ENCODE measurements at places on chromosomes 6 and 20.

DNA sequence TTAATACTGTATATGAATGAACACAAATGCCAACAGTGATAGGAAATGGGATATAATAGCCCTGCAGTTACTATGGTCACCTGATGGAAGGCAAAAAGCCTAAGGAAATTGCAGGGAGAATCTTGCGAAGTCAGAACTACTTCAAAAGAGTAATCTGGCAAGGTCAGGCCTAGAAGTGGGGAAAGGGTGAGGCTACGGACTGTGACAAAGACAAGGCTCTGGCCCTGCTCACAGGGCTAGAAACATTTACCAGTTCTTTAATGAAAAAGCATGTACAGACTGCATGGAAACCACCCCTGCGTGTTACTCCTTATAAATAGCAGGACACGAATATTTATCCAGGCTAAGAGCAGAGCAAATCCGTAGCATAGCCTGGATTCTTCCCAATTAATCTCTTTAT lies 52.5 kb upstream of the HECA start:
- DNase-seq = no peak

- DNase-seq = no peak
Measured at GRCh38 chr6:88867841-88868731, 95.3 kb downstream of the RNGTT start.

GRCh38 chr20:36845288-36845971 lies 30.5 kb upstream of the TLDC2 start:
- DNase-seq = no peak

GRCh38 chr6:30730601-30731435 lies 10.7 kb downstream of the TUBB start:
- peak; percentile 71 for DNase-seq

- no peak for DNase-seq
Measured at GRCh38 chr6:118774581-118774980, 119.4 kb upstream of the ASF1A start.

DNA sequence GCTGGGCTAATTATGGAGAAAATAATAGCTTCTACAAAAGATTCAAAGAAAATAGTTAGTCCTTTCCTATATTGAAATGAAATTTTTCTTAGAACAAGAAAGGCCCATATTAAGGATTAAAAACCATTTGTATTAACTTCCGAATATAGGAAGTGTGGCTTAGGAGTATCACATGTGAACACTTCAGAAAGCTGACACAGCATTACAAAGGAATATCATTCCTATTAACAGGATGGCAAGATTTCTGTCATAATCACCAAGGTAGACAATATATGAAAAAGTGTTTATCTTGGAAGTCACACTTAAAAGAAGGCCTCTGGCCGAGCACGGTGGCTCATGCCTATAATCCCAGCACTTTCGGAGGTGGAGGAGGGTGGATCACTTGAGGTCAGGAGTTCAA lies 5.4 kb upstream of the LATS1 start:
- no peak for DNase-seq

GRCh38 chr20:47768016-47768824 lies 17.1 kb downstream of the SULF2 start:
- DNase-seq = no peak

GRCh38 chr6:78427386-78427785 lies 440.0 kb upstream of the IRAK1BP1 start:
- no peak for DNase-seq

- no peak for DNase-seq
Measured at GRCh38 chr20:38945012-38945411, 17.1 kb upstream of the DHX35 start.

- DNase-seq = no peak
Measured at GRCh38 chr6:72245565-72245964, 359.2 kb downstream of the RIMS1 start.

DNA sequence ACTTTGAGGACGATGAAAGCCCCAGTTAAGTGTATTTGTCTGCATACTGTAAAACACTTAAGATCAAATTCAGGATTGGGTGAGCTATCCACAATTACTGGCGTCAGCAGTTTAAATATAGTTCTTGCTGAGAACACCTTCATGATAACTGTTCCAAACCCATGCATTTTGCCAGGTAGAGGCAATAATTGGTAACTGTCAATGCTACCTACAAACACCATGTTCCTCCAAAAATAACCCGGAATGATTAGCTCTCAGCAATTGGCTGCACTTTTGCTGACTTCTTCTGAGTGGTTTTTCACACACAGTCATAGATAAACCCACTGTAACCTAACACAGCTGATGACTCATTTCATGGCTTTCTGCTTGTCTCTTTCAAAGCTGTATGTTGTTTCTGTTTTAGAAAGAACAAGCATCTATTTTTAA lies 1358.6 kb upstream of the GJE1 start:
- no peak for DNase-seq

- DNase-seq = no peak
Measured at GRCh38 chr20:12358655-12359009, 440.9 kb downstream of the BTBD3 start.

- no peak for DNase-seq
Measured at GRCh38 chr6:15116889-15117288, 129.0 kb upstream of the JARID2 start.

GRCh38 chr6:150977281-150977680 lies 111.8 kb downstream of the MTHFD1L start:
- no peak for DNase-seq

DNA sequence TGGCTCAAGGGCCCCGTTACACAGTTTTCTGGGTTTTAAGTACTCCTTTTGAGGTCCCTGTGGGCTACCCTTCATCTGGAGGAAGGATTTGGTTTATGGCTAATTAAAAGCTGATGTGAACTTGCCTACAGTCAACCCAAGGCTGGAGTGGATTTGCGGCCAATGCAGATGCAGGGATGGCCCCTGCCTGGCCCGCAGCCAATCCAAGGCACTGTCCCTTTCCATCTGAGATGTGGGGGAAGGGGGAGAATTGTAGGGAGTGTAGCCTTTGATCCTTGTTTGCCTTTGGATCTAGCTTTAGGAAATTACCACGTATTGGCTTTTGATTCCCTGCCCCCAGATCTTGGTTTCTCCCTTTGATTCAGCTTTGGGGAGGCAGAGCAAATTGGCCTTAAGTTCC lies 128.0 kb upstream of the GGTLC1 start:
- DNase-seq = no peak

GRCh38 chr6:34305982-34306708 lies 57.3 kb upstream of the SMIM29 start:
- no peak for DNase-seq

GRCh38 chr6:166418691-166419143 lies 36.0 kb upstream of the MPC1 start:
- no peak for DNase-seq

- DNase-seq = peak; percentile 86
Measured at GRCh38 chr20:52104546-52105441, 86.8 kb downstream of the ZFP64 start.

DNA sequence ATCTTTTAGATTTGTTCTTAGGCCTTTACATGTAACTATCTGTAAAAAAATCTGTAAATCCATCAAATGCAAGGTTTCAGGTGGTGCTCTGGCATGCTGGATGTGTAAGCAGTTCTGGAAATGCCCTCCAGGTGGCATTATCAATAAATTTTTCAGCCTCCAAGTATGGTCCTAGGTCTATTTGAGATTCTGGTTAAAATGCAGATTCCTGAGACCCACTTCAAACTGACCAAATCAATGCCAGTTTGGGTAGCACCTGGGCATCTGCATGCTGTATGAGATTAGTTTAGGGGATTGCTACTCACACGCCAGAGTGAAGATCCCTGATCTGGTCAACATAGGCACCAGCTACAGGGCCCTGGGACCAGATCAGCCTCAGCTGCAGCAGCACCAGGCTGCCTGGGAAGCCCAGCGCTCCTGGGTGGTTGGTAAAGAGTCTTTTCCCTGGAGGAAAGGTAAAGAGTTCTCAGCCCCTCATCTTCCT lies 507.3 kb upstream of the CITED2 start:
- DNase-seq = peak; percentile 59

DNA sequence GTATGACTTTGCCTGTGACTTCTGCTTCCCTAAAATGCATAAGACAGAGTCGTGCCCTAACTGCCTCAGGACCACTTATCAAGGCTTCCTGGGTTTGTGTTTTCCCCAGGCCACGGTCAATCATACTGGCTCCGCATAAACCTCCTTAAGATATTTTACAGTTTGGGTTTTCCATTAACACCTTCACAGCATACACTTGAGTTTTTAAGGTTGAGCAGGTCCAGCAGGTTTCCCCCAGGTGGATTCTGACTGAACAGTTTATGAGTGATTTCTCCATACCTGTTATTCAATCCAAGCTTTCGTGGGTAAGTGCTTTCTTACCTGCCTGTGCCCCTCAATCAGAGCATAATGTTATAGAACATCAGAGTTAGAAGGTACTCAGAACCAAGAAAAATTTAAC lies 39.3 kb downstream of the NINL start:
- DNase-seq = no peak

- DNase-seq = no peak
Measured at GRCh38 chr6:54440549-54440948, 132.3 kb downstream of the TINAG start.

DNA sequence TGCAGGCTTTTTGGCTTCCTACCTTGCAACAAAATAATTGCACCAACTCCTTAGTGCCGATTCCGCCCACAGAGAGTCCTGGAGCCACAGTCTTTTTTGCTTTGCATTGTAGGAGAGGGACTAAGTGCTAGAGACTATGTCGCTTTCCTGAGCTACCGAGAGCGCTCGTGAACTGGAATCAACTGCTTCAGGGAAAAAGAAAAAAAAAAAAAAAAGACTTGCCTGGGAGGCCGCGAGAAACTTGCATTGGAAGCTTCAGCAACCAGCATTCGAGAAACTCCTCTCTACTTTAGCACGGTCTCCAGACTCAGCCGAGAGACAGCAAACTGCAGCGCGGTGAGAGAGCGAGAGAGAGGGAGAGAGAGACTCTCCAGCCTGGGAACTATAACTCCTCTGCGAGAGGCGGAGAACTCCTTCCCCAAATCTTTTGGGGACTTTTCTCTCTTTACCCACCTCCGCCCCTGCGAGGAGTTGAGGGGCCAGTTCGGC lies 420 bp downstream of the SOX4 start:
- DNase-seq = no peak

DNA sequence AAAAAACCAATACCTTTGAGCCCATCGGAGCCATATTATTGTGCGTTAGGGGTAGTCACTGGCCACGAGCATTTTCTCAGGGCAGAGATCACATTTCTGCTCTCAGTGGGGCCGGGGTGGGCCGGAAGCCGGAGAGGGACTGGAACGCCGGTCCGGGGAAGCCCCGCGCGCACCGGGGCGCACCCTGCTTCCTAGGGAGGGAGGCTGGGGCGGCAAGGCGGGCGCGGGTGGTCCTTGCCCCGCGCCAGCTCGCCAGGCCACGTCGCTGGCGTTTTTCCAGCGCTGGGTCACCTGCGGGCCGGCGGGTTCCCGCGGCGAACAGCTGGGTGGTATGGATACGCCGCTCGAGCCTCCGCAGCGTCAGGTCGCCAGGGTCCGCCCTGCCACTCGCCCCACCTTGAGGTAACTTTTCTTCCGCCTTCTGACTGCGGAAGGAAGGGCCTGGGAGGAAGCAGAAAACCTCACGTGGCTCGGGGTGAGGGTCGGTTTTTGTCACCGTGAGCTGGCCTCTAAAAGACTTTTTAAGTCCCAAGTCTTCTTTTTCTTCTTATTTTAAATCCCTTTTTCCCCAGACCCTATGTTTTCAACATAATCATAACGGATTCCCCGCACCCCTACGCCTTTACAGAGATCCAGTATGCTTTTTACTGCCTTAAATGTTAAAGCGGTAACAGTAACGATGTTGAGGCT lies 2.7 kb upstream of the EEF1A1 start:
- peak; percentile 61 for DNase-seq

- no peak for DNase-seq
Measured at GRCh38 chr6:135286962-135287538, 105.9 kb downstream of the MYB start.

DNA sequence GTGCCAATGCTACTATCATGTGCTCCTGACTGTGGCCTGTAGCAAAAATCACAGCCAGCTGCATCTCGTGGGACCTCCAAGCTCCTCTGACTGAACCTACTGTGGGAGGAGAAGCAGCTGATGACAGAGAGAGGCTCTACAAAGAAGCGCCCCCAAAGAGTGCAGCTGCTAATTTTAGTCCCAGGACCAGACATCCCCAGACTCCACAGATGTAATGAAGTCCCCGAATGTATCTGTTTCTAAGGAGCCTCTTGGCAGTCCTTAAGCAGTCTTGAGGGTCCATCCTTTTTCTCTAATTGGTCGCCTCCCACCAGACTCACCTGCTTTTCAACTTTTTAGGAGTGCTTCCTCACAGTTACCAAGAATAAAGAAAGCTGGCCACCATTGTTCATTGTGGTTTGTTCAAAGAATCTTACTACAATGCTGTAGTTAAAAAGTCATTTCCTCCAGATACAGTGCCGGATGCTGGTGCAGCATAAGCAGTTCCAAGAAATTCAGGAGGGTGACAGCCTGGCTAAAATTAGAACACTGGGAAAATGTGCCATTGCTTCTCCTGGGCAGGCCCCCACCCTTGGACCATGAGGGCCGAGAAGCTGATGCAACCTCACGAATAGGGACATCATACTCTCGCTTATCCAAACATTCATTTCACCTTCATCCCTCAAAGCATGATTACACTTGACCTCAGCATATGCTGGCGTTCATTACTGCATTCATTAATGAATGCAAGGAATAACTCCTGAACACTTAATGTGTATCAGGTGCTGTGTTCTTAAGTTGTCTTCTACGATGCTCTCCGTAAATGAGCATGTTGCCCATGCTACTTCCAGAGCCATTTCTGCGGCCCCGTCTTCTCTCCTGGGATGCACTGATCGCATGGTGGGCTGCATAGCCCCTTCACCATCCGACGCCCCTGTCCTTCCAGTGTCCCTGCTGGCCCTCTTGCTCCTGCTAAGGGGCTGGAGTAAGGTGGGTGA lies 66.4 kb downstream of the LY86 start:
- DNase-seq = no peak

- no peak for DNase-seq
Measured at GRCh38 chr6:20173833-20174792, 38.2 kb downstream of the MBOAT1 start.

- DNase-seq = peak; percentile 47
Measured at GRCh38 chr6:119071576-119071975, 6.9 kb downstream of the FAM184A start.

DNA sequence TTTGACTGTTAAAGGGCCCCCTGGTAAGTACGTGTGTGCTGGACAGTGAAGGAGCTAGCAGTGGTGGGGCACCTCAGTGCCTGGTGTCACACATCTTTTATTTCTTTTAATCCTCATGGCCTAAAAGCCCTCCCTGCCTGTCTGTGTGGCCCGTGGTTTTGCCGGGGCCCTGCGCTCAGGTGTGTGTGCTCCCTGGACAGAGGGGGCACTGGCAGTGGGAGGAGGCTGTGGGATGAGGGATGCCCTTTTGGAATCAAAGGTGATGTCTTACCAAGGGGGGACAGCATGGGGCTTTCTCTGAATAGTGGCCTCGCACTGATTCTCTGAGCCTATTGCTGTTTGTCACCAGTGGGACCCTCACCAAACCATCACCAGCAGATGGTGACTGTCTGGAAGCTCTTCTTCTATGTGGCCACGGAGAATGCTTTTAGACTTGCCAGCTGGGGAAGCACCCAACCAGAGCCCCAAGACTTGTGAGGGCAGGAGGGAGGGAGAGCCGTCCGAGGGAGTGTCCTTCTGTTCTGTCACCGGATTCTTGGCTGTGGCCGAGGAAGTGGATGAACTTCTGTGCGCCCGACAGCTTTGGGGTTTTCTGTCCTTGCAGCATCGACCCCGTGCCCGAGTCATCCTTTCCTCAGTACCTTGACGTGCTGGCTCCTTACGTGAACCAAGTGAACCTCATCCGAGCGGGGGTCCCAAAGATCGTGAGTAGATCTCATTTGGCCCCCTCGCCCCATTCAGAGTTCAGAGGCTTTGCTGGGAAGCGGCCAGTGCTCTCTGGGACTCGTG lies 18.1 kb downstream of the PNLDC1 start:
- no peak for DNase-seq

- DNase-seq = no peak
Measured at GRCh38 chr20:53608456-53609452, 15.1 kb upstream of the ZNF217 start.
